ENCODE measurements at places on chromosomes 5 and 9.
A peak's percentile ranks its signal among the peaks of the same experiment; 100 is the strongest.

DNA sequence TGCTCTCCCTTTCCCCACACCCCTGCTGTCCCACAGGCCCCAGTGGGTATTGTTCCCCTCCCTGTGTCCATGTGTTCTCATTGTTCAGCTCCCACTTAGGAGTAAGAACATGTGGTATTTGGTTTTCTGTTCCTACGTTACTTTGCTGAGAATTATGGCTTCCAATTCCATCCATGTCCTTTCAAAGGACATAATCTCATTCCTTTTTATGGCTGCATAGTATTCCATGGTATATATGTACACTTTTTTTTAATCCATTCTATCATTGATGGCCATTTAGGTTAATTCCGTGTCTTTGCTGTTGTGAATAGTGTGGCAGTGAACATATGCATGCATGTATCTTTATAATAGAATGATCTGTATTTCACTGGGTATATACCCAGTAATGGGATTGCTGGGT lies 25.6 kb downstream of the FER start:
- DNase-seq = no peak

DNA sequence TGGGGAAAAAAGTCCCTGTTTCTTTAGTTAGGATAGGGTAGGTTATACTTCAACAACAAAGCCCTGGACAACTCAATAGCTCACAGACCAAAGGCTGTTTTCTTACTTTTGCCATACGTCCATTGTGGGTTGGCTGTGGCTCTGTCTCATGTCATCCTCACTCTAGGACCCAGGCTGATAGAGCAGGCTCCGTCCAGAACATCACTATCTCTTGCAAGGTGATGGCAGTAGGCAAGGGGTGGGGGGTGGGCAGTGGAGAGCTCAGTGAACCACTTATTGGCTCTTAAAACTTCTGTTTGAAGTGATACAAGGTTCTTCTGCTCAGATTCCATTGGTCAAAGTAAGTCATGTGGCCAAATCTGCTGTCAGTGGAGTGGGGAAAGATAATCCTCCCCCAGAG lies 126.4 kb downstream of the CMYA5 start:
- no peak for DNase-seq

GRCh38 chr5:169701910-169702451 lies 64.9 kb downstream of the DOCK2 start:
- DNase-seq = peak; percentile 66

GRCh38 chr5:89847743-89848142 lies 561.8 kb downstream of the CETN3 start:
- peak; percentile 6 for DNase-seq

DNA sequence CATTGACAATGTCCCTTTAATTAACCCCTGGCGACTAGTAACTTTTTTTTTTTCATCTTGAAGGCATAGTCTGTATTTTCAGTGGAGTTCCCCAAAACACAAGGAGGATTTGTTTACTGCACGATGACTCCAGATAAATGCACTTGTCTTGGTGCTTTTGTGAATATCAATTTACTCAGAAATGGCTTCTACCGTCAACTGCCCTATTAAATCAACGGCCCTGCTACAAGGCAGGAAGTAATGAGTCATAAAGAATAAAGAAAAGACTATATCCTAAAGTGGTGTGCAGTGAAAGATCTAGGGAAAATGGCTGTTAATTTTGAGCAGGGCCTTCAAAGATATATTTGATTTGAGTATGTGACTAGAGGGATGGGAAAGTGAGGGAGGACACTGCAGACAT lies 388.3 kb upstream of the CHD1 start:
- no peak for DNase-seq

GRCh38 chr5:134877159-134877558 lies 3.0 kb downstream of the TXNDC15 start:
- DNase-seq = no peak

- DNase-seq = no peak
These were observed 4.0 kb upstream of the WDR70 start for GRCh38 chr5:37375091-37375490.

GRCh38 chr5:122400341-122400740 lies 88.3 kb downstream of the SNCAIP start:
- no peak for DNase-seq

DNA sequence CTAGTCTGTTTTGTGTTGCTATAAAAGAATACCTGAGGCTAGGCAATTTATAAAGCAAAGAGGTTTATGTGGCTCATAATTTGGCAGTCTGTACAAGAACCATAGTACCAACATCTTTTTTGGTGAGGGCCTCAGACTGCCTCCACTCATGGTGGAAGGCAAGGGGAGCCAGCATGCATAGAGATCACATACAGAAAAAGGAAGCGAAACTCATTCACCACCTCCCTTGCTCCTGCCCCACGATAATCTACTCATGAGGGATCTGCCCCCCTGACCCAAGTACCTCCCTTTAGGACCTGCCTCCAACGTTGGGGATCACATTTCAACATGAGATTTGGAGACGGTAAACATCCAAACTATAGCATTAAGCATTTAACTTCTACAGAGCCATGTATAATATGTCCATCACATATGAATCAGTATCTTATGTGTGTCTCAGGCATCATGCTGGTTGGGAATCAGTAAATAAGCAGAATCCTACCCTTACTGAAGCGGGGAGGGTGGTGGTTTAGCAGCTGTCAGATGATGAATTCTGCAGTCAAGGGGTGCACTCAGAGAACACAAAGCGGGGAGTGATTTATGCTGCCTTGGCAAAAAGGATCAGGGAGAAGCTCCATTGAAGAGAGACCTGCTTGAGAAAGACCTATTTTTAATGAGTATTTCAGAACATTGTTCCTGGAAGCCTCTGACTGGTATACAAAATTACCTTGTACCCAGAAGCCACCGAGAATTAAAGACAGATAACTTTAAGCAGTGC lies 34.8 kb downstream of the HMGXB3 start:
- no peak for DNase-seq

- no peak for DNase-seq
These were observed 13.4 kb upstream of the PCSK5 start for GRCh38 chr9:75876999-75877640.

- DNase-seq = no peak
These were observed 154.3 kb downstream of the PALM2AKAP2 start for GRCh38 chr9:109934136-109934856.

DNA sequence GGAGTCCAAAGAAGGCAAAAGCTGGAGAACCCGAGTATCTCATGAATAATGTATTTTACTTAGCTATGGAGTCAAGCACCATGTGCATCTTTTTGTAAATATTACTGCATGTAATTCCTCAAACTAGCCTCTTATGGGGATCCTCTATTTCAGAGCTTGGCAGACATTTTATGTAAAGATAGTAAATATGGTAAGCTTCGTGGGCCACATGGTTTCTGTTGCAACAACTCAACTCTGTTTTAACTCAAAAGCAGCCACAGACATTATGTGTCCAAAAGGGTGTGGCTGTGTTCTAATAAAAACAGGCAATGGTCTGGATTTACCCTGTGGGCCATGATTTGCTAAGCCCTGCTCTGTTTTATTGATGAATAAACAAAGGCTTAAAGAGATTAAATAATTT lies 17.3 kb downstream of the DAPK1 start:
- no peak for DNase-seq

GRCh38 chr5:124725622-124726258 lies 20.7 kb downstream of the ZNF608 start:
- DNase-seq = no peak

DNA sequence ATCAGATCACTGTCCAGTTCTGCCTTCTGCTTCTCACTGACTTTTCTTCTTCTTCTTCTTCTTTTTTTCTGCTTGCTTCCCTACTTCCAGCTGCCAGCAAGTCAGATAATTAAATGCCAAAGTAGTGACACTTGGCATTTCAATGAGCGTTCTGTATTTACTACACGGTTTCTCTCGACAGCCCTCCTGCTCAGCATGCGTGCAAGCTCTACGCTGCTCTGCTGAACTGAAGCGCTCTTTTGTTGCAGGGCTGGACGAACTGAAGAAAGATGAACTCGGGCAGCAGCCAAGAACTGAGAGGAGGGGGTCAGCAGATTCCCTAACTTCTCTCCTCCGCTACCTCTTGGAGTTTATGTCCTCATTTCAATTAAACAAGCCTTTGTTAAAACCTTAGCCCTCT lies 319.1 kb downstream of the GLIS3 start:
- peak; percentile 53 for DNase-seq

GRCh38 chr5:166302166-166302565 lies 1989.3 kb upstream of the WWC1 start:
- DNase-seq = no peak

DNA sequence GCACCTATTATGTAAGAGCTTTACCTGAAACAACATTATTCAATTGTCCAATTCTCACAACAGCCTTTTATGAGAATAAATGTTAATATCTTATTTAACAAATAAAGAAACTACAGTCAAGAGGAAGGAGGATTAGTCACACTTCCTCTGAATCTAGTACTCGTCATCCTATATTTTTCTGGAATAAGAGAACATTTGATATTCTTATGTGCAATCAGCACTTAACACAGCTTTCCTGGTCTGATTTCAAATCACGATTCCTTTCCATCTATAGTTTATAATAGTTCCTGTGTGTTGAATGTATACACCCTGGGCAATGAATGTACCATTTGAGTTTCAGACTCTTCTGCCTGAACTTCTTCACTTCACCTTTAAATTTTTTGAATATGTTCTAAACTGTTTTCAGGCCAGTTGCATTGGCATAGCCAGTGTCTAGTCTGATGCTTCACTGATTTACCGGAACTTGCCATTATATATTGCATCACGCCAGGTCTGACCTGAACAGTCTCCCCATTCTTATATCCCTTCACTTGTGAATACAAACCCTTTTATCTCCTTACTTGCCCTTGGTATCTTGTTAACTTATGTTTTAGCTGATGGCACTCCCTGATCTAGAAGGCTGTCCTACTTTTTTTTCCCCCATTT lies 698.3 kb downstream of the MAT2B start:
- no peak for DNase-seq

- peak; percentile 86 for DNase-seq
These were observed 34.4 kb upstream of the SLC25A51 start for GRCh38 chr9:37938121-37938891.

DNA sequence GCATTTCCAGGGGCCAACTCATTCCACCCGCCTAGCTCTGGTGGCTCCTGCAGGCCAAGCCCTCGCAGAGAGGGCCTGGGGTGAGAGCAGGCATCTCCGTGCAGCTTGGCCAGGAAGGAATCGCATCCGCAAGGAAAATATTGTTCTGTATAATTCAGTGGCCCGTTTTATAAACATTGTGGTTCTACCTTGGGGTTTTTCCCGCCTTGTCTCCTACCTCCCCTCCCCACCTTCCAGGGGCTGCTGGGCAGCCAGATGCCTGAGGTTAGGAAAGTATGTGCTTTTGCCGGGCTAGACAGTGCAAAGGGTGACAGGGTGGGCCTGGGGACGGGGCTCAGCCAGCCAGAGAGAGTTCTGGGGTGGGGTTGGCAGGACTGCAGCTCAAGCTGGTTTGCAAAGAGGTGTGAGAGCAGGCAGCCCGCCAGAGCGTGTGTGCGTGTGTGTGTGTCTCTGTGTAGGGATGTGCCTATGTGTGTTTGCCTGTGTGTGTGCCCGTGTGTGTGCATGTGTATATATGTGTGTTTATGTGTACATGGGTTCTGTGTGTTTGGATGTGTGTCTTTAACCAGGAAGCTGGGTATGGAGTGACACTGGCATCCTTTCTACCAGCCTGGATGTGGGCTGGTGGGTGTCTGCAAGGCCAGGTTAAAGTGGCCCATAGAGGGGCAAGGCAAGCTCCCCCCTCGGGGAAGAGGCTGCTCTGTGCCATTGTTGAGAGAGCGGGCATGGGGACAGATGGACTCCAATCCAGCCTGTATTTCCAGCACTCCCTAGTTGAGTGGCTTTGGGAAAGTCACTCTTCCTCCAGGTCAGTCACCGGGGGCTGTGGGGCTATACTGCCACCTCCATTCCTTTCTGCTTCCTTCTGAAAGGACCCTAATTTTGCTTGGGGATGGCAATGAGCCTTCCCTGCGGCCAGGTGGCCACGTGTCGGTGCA lies 10.6 kb upstream of the SLC2A6 start:
- DNase-seq = no peak

DNA sequence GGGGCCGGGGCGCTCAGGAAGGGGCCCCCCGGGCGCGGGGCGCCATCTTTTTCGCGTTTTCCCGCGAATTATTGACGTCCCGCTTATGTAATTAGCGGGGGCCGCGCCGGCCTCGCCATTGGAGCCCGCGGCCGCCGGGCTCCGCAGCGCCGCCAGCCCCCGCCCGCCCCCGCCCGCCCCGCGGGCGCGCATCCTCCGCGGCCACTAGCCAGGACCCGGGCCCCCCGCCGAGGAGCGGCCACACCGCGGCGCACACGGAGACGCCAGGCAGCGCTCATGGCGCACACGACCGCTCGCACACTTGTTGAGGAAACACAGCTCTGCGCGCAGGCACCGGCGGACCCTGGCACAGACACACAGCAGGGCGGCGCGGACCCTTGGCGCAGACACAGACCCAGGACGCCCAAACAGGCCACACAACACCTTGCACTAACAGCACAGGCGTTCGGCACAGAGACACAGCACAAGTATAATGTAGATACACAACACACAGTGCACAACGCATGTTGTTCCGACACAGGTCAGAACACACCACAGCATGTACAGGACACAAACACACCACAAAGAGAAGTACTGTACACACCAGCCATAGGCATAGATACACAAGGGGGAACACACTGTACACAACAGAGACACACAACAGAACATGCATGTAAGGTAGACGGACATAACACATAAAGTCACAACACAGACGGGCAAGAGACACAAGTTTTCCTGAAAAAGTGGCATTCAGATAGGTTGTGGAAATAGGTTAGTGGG lies 467 bp upstream of the PHF19 start:
- DNase-seq = peak; percentile 67

GRCh38 chr9:8486095-8486494 lies 686.5 kb upstream of the DMAC1 start:
- peak; percentile 49 for DNase-seq

DNA sequence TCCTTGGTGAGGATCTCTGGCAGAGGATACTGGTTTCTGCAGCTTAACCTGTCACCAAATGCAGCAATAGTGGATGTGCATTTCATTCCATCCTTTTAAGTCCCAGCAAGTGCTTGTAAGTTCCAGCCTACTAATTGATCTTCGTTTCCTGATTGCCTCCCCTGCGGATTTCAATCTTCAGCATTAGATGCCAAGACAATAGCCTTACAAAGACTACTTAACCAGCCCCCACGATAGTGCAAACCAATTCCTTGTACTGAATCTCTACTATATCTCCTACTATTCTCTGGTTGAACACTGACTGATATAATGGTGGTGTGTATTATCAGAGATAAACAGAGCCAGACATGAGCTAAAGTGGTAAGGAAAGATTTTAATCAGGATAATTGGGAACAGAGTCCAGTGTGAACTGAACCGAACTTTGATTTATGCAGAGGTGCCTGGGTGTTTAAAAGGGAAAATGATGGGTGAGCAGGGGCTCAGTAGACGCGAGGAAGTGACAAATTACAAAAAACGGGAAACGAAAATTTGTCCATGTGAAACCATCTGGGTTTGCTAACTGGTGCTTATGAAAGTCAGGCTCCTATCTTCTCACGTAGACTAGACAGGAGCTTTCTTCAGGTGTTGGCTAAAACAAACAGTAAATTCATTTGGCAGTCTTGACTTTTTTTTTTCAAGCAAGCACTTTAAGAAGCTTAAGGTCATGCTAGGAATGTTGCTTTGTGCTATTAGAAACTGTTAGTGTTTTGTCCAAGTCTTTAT lies 106.9 kb upstream of the ST8SIA4 start:
- no peak for DNase-seq

Measured in fibroblast of skin of abdomen (primary cell).